ENCODE measurements at places on chromosomes 16 and 17.

DNA sequence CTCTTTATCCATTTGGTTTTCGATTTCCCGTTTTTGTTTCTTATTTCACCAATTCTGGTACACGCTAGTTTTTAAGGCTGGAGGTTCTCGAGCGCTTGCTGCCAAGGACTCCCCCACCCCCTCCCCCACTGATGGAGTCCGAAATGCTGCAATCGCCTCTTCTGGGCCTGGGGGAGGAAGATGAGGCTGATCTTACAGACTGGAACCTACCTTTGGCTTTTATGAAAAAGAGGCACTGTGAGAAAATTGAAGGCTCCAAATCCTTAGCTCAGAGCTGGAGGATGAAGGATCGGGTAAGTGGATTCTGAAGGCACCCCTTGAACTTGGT, 825 bp downstream of the RPTOR start:
- DNase-seq = no peak

DNA sequence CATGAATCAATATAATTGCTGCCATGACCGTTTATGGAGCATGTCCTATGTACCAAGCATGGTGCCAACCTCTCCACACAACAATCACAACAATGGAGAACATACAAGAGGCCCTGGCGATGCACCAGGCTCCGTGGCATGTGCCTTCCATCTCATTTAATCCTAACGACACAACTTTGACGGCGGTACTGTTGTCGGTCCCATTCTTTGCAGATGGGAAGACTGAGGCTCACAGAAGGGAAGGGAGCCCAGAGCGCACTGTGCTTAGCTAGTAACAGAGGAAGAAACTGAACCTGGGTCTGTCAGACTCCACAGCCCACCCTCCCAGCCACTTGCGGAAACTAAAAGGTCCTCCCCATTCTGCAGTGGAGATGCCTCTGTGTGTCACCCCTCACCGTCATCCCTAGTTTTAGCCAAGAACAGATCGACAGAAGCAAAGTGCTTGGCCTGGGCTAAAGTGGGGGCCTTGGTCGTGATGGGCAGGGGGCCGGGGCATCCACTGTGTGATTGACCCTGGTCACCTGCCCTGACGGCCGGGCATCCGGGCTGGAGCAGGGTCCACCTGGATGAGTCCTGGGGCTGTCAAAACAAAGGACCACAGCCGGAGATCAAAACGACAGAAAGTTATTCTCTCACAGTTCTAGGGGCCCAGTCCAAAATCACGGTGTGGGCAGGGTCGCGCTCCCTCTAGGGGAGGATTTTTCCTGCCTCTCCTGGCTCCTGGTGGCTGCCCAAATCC, 183.9 kb downstream of the C16orf95 start:
- DNase-seq = no peak

DNA sequence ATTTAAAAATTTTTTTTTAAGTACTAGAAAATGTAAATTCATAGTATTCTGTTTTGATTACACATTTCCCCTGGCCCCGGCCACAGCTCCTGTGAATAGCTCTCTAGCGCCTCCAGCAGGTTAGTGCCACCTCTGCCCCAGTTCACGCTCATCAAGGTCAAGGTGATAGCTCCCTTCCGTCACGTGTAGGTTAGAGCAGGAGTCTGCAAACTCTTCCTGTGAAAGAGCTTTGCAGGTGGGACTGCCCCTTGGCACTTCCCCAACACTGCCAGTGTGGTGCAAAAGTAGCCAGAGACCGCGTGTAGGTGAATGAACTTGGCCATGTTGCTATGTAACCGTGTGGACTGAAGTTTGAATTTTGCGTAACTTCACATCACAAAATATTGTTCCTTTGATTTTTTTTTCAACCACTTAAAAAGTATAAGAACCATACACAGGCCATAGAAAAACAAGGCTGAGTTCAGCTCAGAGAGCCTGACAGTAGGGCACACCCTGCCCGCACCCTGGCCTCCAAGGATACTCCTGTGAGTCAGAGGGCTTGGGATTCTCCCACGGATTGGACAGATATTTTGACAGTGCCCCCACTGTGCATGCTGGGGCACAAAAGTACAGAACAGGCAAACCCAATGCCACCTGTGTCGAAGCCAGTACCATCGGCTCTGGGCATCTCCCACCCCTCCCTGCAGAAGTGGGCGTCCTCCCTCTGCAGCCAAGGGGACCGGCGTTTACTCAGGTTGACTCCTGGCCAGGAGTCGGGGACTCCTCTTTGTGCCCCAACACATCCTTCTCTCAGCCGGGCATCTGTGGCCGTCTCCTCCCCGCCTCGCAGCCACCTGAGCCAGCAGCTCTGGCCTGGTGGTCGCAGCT, 92.0 kb upstream of the CHMP6 start:
- DNase-seq = no peak

DNA sequence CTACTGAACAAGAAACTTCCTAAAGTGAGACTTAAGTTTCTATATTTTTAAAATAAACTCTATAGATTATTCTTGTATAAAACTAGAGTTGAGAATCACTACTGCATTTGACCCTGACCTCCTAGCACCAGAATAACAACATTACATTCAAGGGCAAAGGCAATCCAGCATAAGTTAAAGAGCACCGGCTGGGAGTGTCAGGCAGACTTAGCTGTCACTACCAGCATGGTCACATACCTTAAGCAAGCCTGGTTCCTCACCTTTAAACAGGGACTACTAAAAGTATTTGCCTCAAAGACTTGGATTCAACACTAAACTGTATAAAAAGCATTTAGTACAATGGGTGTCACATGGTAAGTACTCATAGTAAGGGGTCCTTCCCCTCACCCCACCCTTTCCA, 90.4 kb downstream of the SSH2 start:
- no peak for DNase-seq

- DNase-seq = no peak
Observed at GRCh38 chr16:11602321-11602720, 15.6 kb upstream of the LITAF start.
